ENCODE measurements at places on chromosomes 2 and 18.

- no peak for DNase-seq
Observed at GRCh38 chr2:114614592-114614991, 172.2 kb downstream of the DPP10 start.

- no peak for DNase-seq
Observed at GRCh38 chr2:235054475-235054874, 102.7 kb downstream of the SH3BP4 start.

DNA sequence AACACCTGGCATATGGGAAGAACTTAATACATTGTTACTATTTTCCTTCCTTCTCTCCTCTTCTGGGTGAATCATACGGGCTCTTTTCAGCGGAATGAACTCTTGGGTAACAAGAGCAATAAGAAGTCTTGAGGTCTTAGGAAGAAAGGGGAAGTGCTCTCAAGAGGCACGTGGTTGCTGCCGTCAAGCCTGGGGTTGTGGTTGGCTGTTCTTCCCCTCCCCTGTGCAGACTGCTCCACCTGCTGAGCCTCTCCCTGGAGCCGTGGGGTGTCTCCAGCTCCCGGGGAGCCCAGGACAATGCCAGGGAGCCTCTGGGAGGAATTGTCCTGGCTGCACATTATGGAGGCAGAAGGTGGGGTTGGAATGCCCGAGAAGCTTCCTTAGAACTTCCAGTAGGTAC lies 19.4 kb downstream of the TOGARAM2 start:
- DNase-seq: no peak

- DNase-seq: peak; percentile 75
Observed at GRCh38 chr2:15730545-15731212, 139.0 kb downstream of the DDX1 start.

GRCh38 chr2:54716375-54716774 lies 7.1 kb upstream of the EML6 start:
- DNase-seq: no peak

DNA sequence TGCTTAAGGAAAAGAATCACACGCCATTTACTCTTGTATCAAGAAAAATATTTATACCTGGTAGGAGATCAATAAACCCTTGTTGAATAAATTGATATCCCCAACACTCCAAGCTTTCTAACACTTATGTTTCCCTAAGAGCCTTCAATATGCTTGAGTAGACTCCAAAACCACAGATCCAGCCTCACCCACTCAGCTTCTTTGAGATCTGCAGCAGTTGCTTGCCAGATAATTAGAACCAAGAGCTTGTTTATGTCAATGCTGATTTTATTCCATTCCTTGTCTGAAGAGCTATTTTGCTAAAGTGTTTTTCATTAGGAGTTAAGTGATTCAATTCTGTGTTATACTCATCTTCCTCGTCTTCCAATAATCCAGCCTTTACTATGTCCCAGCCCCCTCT lies 26.3 kb upstream of the CRIM1 start:
- no peak for DNase-seq

GRCh38 chr18:11033503-11033902 lies 115.9 kb downstream of the PIEZO2 start:
- DNase-seq: no peak

GRCh38 chr2:5898667-5899066 lies 206.5 kb downstream of the SOX11 start:
- DNase-seq: no peak

DNA sequence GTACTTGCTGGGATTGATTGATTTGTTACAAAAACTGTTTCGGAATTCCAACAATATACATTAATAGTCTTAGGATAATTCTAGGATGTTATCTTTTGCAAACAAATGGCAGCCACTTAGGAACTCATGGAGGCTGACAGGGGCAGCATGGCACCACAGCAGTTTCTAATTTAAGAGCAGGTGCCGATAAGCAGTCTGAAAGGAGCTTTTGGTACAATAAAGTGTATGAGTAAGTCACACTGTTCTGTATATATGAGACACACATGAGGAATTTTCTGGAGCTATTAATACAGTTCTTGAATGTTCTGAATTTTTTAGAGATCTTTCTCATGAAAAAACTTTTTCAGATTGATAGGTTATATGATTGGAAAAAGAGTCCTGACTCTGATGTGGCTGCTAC lies 52.2 kb downstream of the EIF5B start:
- no peak for DNase-seq

GRCh38 chr2:235640926-235641723 lies 147.3 kb downstream of the AGAP1 start:
- DNase-seq: no peak

DNA sequence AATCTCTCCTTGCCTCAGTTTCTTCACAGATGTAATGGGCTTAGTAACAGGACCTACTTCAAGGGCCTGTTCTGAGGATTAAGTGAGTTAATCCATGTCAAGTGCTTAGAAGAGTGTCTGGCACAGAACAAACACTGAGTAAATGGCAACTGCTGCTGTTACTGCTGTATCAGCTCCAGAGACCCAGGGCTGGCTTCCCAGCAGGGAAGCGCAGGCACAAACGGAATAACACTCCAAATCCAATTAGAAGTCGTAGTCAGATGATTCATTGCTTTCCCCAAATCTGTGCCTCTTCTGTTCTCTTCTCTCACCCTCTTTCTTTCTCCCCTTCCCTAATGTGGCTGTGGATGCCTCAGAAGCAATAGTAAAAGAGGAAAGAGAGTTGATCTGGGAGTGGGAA lies 101.1 kb upstream of the FZD7 start:
- DNase-seq: no peak
